ENCODE measurements at places on chromosomes 3 and 15.

DNA sequence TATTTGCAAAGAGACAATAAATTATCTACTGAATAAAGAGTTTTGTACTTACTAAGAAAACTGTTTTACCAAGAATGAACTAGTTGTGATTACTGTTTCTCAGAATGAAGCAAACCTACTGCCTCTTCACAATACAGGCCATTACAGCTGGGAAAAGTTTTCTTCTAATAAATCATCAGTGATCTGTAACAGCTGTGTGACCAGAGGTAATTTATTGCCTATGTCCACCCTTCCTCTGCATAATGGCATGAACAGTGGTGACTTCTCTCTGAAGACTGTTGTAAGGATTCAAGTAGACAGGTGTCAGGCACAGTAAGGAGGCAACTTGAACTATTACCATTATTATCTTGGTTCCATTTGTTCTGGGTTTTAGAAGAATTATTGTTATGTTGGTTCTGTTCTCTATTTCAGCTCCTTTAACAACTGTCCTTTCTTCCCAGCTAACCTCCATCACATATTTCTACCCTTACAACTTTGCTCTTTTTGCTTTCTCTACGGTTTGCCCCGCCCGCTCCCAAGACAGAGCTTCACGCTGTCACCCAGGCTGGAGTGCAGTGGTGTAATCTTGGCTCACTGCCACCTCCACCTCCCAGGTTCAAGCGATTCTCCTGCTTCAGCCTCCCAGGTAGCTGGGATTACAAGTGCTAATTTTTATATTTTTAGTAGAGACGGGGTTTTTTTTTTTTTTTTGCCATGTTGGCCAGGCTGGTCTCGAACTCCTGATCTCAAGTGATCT, 51.5 kb downstream of the PRKAR2A start:
- DNase-seq: no peak

DNA sequence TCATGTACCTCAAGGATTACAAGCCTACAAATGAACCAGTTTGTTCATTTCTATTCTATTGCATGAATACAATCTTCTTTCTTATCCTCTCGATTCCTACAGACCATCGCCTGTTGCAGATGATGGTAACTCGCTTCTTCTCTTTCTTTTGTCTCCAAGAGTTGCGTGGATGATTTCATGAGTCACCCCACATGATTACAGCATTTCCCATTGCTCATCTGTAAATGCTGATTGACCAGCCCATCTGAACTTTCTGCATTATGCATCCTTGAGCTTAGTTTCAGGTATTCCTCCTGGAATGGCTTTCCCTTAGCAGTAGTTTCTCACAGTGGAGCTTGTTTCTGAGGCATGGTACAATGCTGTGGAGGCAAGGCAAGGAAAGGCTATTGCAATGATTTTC, 109.6 kb upstream of the TOPAZ1 start:
- DNase-seq: no peak

- DNase-seq: no peak
Measured at GRCh38 chr3:129379582-129380358, 48.7 kb downstream of the EFCAB12 start.

GRCh38 chr3:116302087-116302747, 143.1 kb downstream of the LSAMP start:
- peak; percentile 26 for DNase-seq

GRCh38 chr3:187736418-187736871, 8.8 kb downstream of the BCL6 start:
- DNase-seq: peak; percentile 73

- DNase-seq: peak; percentile 88
Measured at GRCh38 chr3:128488991-128489673, 3.9 kb downstream of the GATA2 start.

GRCh38 chr3:114241262-114241661, 3.9 kb upstream of the ZNF80 start:
- no peak for DNase-seq

GRCh38 chr3:42095540-42095939, 4.4 kb downstream of the TRAK1 start:
- DNase-seq: no peak

- DNase-seq: no peak
Measured at GRCh38 chr15:101651554-101652097, 555 bp downstream of the TM2D3 start.

GRCh38 chr3:138441742-138442141, 7.3 kb downstream of the ESYT3 start:
- DNase-seq: peak; percentile 46

- DNase-seq: no peak
Measured at GRCh38 chr3:178707311-178708031, 171.2 kb downstream of the KCNMB2 start.

- no peak for DNase-seq
Measured at GRCh38 chr15:86570738-86571137, 491.1 kb downstream of the AGBL1 start.

DNA sequence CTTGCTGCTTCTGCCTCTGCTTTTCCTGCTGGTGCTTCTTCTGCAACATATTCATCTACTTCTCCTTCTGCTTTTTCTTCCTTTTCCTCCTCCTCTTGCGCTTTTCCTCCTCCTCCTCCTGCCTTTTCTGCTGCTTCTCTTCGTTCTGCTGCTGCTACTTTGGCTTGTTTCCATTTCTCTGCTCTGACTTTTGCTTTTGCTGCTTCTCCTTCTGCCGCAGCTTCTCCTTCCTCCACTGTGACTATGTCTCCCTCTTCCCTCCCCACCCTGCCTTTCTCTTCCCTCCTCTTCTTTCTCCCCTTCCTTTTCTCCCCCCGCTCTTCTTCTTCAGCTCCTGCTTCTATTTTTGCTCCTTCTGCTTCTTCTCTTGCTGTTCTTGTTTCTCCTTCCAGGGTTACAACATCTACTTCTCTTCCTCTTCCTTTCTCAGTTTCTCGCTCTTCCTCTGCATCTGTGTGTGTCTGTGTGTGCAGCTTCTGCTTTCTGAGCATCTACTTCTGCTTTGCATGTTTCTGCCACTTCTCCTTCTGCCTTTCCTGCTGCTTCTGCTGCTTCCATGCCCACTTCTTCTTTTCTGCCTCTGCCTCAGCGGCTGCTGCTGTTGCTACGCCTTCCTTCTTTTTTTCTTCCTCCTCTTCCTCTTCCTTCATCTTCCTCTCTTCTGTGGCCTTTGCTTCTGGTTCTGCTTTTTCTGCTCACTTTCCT, 51.4 kb downstream of the FAM43A start:
- no peak for DNase-seq

GRCh38 chr15:68229386-68230156, at the start of gene CLN6:
Gene CLN6, minus strand, starts transcription at chr15:68229728. Its CDS starts 144 bp downstream, at chr15:68229584.
- DNase-seq: peak; percentile 94

- DNase-seq: peak; percentile 26
Measured at GRCh38 chr15:95458721-95459120, 871.8 kb upstream of the NR2F2 start.

DNA sequence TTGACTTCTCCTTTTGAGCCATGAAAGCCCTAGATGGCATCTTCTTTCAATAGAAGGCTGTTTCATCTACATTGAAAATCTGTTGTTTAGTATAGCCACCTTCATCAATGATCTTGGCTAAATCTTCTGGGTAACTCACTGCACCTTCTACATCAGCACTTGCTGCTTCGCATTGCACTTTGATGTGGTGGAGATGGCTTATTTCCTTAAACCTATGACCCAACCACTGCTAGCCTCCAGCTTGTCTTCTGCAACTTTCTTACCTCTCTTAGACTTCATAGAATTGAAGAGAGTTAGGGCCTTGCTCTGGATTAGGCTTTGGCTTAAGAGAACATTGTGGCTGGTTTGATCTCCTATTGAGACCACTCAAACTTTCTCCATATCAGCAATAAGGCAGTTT, 189.8 kb downstream of the PLCL2 start:
- DNase-seq: no peak

DNA sequence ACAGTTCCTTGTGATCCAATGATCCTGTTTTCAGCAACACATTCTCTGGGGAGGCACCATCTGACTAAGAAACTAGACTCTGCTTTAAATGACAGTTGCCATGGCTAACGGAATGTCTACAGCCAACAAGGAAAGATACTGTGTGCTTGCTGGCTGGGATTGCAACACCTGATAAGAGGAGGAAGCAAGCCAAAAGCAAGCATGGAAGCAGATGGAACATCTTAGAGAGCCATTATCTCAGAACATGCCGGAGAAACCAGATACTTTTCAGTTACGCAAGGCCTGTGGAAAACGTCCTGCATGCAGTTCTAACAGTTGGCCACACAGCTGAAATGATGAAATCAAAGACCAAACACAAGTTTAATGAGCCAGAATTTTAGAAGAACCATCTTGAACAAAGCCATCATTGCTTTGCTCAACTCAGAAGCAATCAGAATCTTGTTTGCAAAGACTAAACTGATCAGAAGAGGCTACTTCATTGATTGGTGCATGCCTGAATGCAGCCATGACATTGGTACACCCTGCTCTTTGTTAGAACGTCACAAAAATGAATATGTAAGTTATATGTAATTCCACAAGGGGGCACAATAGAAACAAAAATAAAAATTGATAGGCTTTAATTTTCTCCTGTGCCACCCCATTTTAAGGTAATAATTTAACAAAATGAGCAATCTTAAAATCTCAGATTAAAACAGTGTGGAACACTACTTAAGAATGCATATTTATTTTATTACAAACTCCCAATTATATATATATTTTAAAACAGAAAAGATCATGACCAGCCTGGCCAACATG, 50.8 kb downstream of the GXYLT2 start:
- DNase-seq: peak; percentile 97

DNA sequence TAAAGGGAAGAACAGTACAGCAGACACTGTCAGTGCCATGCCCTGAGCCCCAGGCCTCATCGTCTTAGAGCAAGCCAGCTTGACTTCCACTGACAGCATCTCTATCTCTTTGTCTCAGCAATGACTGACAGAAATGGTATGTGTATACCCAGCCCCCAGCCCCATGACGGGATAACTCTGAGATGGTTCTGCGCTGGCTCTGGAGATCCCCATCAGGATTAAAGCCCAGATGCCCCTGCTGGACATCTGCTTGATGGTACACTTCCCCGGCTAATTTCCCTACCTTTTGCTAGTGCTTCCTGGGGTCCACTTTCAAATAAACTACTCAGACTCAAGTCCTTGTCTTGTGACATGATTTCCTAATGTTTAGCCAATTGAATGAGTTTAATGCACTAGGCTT, 7.6 kb downstream of the NMNAT3 start:
- DNase-seq: no peak

DNA sequence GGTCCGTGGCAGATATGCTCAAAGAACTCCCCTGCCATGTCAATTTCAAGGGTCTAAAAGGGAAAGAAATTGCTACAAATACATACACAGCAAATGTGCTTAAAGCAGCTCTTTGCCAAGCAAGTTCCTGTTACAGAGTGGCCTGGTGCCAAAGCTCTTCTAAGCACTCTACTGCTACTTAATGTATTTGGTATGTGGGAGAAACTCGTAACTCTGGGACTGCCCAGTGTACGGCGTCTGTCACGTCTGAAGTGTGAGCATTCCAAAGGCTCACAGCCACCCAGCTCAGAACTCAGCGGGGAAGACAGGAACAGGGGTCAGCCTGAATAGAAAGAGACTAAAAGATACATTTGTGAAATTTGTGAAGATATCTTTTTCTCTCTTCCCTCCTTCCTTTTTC, 54.6 kb downstream of the RBMS3 start:
- DNase-seq: peak; percentile 98

- DNase-seq: peak; percentile 87
Measured at GRCh38 chr3:13513051-13513912, 33.2 kb downstream of the HDAC11 start.

DNA sequence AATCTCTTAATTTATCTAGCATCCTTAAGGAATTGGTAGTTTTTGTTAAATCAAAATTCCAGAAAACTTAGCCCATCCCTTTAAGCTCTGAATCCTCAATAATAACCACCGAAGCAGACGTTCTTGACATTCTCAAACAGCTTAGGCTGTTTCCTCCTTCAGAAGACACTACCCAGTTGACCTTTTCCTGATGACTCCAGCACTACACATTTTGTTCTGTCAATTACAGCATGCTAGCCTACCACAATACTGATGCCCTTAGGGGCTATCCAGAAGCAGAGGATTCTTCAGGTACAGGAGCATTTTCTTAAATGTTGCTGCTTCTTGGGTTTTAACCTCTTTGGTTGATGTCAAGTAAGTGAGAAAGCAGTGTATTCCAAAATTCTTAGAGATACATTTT, 33.4 kb downstream of the ETV5 start:
- no peak for DNase-seq

DNA sequence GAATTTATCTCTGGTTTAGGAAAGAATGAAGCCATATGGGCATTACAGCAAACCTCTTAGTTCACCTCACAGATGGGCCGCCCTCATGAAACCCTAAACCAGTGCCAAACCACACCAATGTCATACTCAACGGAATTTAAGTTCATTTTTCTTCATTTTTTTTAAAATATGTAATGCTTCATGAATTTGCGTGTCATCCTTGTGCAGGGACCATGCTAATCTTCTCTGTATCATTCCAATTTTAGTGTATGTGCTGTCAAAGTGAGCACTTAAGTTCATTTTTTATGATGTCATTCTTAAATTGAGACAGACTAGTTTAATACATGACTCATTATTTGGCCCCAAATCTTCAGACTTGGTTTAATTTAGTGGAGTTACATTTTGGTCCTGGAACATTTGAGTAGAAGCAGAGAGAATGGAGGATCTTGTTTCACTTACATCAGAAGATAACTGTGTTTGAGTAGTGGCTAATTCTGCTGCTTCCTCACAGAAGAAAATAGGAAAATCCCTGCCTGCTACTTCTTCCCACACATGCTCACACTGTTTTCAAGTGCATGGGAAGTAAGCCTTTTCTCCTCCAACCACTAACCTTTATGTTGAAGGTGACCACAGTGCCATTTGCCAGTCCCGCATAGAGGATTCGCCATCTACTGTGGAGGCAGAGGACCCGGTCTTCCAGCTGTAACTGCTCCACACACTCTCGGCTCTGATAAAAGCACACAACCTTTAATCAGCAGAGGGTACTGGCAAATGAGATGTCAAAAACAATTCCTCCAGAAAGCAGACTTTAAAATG, 63.3 kb downstream of the ZNF106 start:
- DNase-seq: peak; percentile 94

- no peak for DNase-seq
Measured at GRCh38 chr3:107103786-107104185, 273.5 kb upstream of the CCDC54 start.

GRCh38 chr3:138389841-138390581, 41.6 kb downstream of the MRAS start:
- peak; percentile 84 for DNase-seq

DNA sequence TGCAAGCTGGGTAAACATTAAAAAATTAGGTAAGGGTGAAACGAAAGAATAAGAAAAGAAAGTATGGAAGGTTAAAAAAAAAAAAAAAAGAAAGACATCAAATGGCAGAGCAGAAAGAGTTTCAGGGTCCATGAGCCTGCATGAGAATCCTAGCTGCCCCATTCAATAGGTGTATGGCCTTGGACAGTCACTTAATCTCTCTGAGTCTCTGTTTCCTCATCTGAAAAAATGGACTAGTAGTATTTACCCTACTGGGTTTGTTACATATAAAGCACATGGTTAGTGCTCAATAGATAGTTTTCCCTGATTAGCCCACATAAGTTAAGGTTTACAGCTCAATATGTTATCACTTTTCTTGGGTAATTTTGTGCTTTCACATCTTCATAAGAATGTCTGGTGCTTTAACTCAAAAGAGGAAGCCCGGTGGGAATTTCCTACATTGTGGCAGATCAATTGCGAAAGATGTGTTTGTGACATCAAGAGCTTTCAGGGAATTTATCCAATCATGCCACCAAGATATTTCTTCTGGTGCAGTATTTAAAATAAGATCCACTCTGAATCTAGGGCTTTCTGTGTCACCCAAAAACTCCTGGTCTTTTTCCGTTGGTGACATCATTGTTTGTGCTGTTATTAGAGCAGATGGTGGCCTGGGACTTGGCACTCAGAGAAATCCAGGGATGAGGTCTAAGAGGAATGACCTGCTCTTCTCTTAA, 57.2 kb upstream of the UBE2E1 start:
- DNase-seq: peak; percentile 84
